ENCODE measurements at places on chromosomes 2 and 18.

GRCh38 chr2:235734688-235735231 is 240.9 kb downstream of the AGAP1 start:
- DNase-seq = no peak

DNA sequence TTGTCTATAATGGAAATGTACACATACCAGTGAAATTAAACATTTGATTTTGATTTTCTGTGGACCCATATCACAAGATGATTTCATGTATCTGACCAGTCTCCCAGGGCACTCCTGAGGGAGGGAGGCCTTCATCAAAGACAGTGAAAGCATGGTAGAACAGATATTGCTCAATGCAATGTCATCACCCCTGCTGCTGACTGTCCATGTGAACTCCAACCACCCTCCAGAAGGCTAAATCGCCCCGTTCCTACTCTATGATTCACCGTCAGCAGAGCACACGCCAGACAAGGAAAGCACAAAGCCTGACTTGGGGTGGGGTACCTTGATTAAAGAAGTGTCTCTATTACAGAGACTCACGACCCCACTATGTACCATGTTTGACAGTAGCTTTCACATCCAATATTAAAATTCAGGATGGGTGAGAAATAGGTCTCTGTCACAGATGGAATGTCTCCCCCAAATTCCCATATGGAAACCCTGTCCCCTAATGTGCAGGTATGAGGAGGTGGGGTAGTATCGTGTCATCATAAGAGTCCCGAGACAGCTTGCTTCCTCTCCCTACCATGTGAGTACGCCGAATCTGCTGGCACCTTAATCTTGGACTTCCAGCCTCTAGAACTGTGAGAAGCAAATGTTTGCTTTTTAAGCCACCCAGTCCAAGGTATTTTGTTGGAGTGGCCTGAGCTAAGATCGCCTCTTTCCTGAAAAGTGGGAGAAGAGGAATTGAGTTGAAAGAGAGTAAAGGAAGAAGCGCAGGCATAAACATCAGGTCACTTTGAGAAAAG is 42.4 kb downstream of the CYB5A start:
- DNase-seq = no peak

- no peak for DNase-seq
These were observed 11.1 kb upstream of the VPS4B start for GRCh38 chr18:63433334-63433866.

DNA sequence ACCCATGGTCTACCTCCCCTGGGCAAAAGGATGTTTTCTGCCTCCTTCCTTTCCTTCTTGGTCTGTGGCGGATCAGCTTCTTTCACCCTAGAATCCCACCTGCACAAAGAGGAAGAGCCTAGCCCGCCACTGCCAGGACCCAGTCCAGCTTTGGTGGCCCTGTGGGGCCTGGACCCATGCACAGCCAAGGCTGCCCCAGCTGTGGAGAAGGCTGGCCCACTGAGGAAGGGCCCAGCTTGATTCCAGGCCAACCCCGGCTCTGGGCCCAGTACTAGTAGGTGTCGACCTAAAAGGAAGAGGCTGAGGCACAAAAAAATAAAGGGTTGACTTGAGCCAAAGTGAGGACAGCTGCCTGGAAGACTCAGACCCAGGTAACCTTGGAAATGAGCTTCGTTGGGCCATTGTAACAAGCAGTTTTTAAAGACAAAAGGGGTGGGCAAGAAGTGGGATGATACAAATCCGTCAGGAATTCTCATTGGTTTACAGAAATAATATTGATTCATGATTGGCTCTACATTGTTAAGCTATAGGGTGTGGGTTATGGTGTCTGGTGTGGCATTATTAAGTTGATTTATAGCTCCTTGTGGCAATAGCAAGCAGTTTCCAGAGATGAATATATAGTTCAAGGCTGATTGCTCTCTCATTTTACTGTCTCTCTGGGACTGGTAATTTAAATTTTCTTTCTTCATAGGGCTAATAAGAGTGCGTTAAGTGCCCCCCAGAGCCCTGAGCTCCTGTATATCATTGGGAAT is 29.8 kb upstream of the MAL start:
- DNase-seq = no peak

DNA sequence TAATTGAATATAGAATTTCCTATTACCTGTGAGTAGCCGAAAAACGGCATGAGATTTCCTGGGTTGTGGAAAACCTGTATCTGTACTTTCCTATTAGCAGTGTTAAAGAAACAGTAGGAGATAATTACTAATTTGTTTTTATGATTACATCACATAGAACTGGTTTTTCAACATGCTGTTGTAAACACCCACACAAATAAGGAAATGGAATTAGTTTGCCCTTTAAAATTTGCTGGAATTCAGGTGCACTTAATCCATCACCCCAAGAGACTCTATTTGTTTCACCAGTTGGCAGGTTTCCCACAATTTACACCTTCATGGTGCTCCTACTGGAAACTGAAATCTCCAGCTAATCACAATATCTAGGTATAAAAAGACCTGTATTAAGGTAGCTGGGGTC is 274.1 kb upstream of the SLC8A1 start:
- DNase-seq = no peak

GRCh38 chr2:41602341-41602740 is 445.5 kb upstream of the PKDCC start:
- no peak for DNase-seq

All from cerebellar cortex (tissue), 1 donor.